Transverse colon (tissue), 4 donors: ENCODE measurements at places on chromosomes 7 and 10.
A peak's percentile ranks its signal among the peaks of the same experiment; 100 is the strongest.

- DNase-seq: no peak
- no peaks in the 10 kb centered on the region for H3K36me3 ChIP-seq
- H3K27me3 ChIP-seq: no peaks in the 10 kb centered on the region
- no peak overlapping the region for H3K27ac ChIP-seq
- H3K4me1 ChIP-seq: no peaks in the 10 kb centered on the region
These were observed 28.1 kb downstream of the LRGUK start for GRCh38 chr7:134155206-134155605.

DNA sequence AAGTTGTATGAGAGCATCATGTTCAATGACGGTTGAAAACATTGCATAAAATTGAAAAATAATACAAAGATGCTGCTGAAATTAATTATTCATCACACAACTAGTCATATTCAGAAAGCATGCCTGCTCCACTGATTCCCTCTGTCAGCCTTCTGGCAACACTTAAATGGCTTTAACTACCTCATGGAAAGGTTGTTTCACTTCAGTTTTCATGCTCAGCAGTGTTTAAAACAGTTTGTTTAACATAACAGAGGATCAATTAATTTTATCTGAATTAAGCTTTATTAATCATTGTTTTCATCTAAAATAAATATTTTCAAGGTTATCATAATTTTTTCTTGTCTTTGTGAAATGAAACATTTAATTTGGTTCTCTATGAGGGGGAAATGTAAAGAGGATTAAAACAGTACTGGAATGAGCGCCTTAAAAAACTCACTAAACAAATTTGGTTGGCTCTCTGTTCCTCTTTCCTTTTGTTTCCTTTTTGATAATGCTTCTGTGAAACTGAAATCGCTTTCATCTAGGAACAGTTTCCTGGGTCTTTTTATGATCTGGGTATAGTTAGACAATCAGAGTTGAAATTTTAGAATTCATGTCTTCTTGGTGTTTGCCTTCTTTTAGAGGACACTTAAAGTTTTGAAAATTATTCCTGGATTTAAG is 427.4 kb downstream of the SH2D4B start:
- H3K36me3 ChIP-seq: no peaks in the 10 kb centered on the region
- H3K27me3 ChIP-seq: no peaks in the 10 kb centered on the region
- no peaks in the 10 kb centered on the region for H3K4me1 ChIP-seq
- no peak overlapping the region for H3K27ac ChIP-seq
- DNase-seq: no peak

DNA sequence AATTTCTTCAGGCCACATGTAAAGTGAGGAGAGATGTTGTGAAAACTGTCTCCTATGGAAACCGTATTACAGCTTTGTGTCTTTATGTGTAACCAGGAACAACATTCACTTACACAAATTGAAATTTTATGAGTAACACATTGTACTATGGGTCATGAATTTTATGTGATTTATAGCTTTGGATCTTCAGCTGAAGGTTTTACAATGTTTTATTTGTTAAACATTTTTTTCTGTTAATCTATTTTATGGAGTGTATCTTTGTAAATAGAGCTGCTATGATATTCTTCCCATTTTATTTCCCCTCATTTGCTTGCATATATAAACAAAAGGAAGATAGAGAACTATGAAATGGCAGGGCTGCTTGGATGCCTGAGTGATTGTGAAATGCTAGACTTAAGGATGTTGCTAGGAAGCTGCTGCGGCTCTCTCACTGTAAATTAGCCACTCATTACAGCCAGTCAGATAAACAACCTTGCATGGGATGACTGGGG is 104.5 kb upstream of the PCLO start:
- H3K27ac ChIP-seq: no peak overlapping the region
- H3K4me3 ChIP-seq: no peak overlapping the region
- no peak for DNase-seq
- H3K27me3 ChIP-seq: no peaks in the 10 kb centered on the region
- H3K4me1 ChIP-seq: peaks cover 6% of the 10 kb centered on the region

GRCh38 chr10:102726274-102726673 is 11.8 kb downstream of the SFXN2 start:
- H3K4me3 ChIP-seq: no peak overlapping the region
- no peak overlapping the region for H3K27ac ChIP-seq
- no peaks in the 10 kb centered on the region for H3K27me3 ChIP-seq
- H3K36me3 ChIP-seq: no peaks in the 10 kb centered on the region
- peaks cover 3% of the 10 kb centered on the region for H3K4me1 ChIP-seq
- DNase-seq: no peak

DNA sequence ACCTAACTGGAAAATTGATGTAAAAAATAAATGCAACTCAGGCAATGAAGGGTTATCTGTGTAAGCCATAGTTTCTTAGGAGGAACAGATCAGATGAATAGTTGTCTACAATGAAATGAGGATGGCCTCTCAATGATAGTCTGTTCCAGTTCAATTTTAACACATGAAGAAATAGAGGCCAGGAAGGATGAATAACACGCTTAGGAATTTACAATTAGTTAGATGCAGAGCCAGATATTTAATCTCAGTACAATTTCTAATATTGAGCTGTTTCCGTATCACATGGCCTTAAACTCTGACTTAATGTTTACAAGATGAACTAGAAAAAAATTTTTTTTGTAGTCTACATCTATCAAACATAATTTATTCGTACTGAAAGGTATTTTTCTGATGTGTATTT is 176.6 kb downstream of the GALNT11 start:
- H3K27me3 ChIP-seq: no peaks in the 10 kb centered on the region
- no peaks in the 10 kb centered on the region for H3K4me1 ChIP-seq
- no peak overlapping the region for H3K27ac ChIP-seq
- no peak for DNase-seq
- no peaks in the 10 kb centered on the region for H3K36me3 ChIP-seq
- no peak overlapping the region for H3K4me3 ChIP-seq

- no peak overlapping the region for H3K4me3 ChIP-seq
- H3K27me3 ChIP-seq: no peaks in the 10 kb centered on the region
- H3K36me3 ChIP-seq: no peaks in the 10 kb centered on the region
- peak overlapping the region; percentile 35 for H3K27ac ChIP-seq
- peaks cover 8% of the 10 kb centered on the region for H3K4me1 ChIP-seq
These were observed 103.6 kb downstream of the ELMO1 start for GRCh38 chr7:37344886-37345579.
